ENCODE measurements at places on chromosomes 3 and 15. TPM values are rescaled to one million over a fixed set of nuclear protein-coding genes. Genes with fewer than 3 reads are reported as not detected.

SLC38A3 gene
- total RNA-seq = not detected

GP5 gene
- total RNA-seq = under 0.01 TPM

THBS1 gene
- total RNA-seq = 37.8 TPM

ST3GAL6 gene
- 2.9 TPM for total RNA-seq

CLRN1 gene
- total RNA-seq = not detected

GALNT15 gene
- total RNA-seq = 0.53 TPM

IL17RE gene
- total RNA-seq = 2.6 TPM

ROBO2 gene
- 0.26 TPM for total RNA-seq

C2CD4A gene
- 1.3 TPM for total RNA-seq

CA12 gene
- 44.0 TPM for total RNA-seq

TTC21A gene
- total RNA-seq = 1.8 TPM

RARB gene
- total RNA-seq = 0.26 TPM

CMTM7 gene
- total RNA-seq = 3.1 TPM

NMB gene
- 1.1 TPM for total RNA-seq

TMEM45A gene
- 6.5 TPM for total RNA-seq

PDCD6IP gene
- 95.4 TPM for total RNA-seq

MYZAP gene
- 2.4 TPM for total RNA-seq

PPIP5K1 gene
- 85.3 TPM for total RNA-seq

PDHB gene
- 37.5 TPM for total RNA-seq

SYNPR gene
- total RNA-seq = not detected

SPG21 gene
- 72.6 TPM for total RNA-seq

NUDT16 gene
- 7.6 TPM for total RNA-seq

IP6K1 gene
- 27.1 TPM for total RNA-seq

CPLX3 gene
- not detected for total RNA-seq

AHSG gene
- total RNA-seq = not detected

SNTN gene
- not detected for total RNA-seq

CAMK2N2 gene
- not detected for total RNA-seq

ASB14 gene
- total RNA-seq = not detected

ATP8B4 gene
- 0.26 TPM for total RNA-seq

EIF4E3 gene
- 3.1 TPM for total RNA-seq

FAM219B gene
- total RNA-seq = 72.4 TPM

DNAJC17 gene
- total RNA-seq = 21.1 TPM

PGBD4 gene
- 1.8 TPM for total RNA-seq

CTXND1 gene
- total RNA-seq = not detected

SERINC4 gene
- total RNA-seq = 0.13 TPM

SKOR1 gene
- total RNA-seq = under 0.01 TPM

PLAAT1 gene
- total RNA-seq = 1.6 TPM

All from bronchial epithelial cell (primary cell).